ENCODE measurements at places on chromosomes 11 and 22.

- peak; percentile 56 for DNase-seq
These were observed 825 bp downstream of the FBXO3 start for GRCh38 chr11:33773404-33773986.

DNA sequence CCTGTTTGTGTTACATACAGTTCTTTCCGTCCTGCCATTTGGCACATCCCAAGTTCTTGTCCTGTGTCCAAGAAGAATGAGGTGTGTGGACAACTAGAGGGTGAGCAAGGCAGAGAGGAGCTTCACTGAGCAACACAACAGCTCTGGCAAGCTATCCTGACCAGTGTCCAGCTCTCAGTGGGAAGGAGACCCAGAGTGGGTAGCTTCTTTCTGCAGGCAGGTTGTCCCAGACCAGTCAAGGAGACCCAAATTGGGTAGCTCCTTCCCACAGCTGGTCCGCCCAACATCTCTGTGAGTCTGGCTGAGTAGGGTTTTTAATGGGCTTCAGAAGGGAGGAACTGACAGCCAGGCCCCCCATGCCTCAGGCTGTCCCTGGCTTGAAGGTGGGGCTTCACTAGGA, 35.2 kb upstream of the EXPH5 start:
- no peak for DNase-seq

DNA sequence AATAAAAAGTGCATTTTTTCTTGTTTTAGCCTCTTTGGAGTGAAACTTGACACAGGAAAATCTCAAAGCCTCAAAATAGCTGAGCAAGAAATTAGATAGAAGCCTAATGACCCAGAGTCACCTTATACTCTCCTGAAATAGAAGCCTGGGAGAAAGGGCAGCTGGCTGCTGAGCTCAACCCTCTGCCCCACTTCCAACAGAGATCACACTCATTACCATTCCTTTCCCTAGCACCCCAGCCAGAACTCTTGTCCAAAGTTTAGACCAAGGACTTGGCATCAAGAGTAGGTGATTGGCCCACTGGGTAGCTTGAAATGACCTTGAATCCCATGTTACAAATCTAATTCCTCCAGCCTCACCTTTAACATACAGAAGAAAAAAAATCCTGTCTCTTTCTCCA, 62.7 kb upstream of the AMOTL1 start:
- no peak for DNase-seq

- no peak for DNase-seq
These were observed 2.6 kb upstream of the ENDOD1 start for GRCh38 chr11:95086836-95087570.

- DNase-seq: no peak
These were observed 78.6 kb upstream of the TP53AIP1 start for GRCh38 chr11:129021295-129021694.

GRCh38 chr11:66479394-66480116, 679 bp upstream of the DPP3 start:
- DNase-seq: no peak

DNA sequence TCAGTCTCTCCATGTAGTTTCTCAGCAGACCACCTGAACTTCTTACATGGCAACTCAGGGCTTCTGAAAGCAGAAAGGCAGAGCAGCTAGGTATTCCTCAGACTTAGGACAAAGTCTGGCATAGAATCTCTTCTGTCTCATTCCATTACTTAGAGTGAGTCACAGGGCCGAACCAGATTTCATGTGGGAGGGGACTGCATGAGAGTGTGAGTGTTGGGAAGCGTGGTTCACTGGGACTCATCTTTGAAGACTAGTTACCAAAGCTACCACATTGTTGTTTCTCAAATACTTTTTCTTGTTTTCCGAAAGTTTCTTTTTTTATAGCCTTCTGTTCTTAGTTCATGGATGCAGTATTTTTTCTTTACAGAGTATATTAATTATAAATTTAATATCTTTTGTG, 36.1 kb upstream of the SCN3B start:
- no peak for DNase-seq

GRCh38 chr11:75547617-75548058, 14.4 kb upstream of the SERPINH1 start:
- no peak for DNase-seq

GRCh38 chr22:48365386-48365785, 1462.3 kb downstream of the BRD1 start:
- DNase-seq: no peak

- no peak for DNase-seq
These were observed 9.7 kb upstream of the STK33 start for GRCh38 chr11:8603696-8604077.

- DNase-seq: no peak
These were observed 33.1 kb upstream of the TP53I11 start for GRCh38 chr11:44983786-44984185.
